ENCODE measurements at places on chromosomes 1 and 21.

DNA sequence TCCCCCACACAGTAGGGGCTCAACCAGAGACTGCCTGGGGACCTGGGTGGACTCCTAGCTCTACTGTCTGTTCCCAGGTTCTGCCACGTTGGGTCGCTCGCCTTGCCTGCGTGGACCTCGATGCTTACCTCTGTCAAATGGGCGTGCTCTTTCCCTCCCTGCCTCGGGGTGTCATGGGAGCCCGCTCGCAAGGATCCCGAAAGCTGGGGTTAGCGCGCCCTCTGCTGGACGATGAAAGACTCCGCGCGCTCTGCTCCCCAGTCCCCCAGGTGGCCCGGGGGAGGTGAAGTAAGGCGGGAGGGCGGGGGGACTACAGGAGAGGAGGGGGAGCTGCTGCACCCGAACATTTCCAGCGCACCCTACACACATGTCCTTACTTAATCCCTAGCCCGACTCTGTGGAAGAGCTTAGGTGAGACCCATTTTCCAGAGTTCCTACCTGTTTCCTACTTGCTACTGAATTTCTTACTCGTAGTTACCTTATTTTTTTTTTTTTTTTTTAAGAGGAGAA lies 2.3 kb upstream of the BSND start:
- DNase-seq = peak; percentile 74

DNA sequence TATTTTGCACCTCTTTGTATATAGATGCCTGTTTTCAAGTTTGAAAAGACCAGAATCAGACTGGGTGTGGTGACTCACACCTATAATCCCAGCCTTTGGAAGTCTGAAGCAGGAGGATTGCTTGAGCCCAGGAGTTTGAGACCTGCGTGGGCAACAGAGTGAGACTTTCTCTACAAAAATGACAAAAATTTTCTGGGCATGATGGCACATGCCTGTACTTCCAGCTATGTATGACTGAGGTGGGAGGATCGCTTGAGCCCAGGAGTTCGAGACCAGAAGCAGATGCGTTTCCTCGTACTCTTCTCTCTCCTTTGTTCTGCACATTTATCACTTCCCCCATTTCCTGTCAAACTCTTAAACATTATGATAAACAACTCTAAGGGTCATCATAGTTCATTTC lies 310.0 kb upstream of the SNX7 start:
- no peak for DNase-seq

- DNase-seq = no peak
These were observed 23.3 kb upstream of the PTGFRN start for GRCh38 chr1:116886291-116886878.

DNA sequence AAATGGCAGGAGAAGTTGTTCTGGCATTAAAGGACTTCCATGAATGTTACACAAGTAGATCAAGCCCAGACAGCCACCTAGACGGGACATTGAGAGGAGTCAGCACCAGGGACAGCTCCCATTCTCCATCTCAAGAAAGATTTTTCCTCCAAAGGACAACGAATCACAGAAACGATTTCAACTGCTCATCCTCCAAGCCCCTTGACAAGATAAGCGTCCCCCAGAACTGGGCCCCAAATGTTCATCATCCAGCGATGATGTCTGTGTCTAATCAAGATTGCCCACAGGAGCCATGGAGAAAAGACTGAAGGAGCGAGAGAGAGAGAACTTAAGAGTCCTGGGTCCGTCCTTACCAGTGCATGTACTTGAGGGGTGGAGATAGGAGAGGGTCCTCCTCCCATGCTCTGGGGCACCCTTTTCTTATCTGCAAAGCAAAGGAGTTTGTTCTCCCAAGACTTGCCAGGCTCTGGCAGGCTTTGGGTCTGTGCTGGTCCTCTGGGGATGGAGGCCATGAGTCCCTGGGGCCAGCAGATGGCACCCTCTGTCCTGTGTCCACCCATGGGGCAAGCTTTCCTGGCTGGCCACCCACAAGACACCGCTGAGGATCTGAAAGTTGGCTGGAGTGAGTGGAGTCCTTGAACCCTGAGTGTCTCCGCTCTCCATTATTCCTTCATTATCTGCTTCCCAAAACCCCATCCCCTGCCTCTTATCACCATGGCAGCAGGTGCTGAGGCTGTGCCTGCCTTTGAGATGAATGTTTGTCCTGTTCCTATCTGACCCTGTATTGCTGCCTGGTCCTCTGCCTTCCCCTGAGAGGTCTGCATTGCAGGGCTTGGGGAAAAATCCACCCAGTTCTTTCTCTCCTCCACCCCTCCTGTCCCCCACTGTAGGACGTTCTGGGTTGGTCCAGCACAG lies 164.6 kb downstream of the ACTL8 start:
- DNase-seq = no peak

DNA sequence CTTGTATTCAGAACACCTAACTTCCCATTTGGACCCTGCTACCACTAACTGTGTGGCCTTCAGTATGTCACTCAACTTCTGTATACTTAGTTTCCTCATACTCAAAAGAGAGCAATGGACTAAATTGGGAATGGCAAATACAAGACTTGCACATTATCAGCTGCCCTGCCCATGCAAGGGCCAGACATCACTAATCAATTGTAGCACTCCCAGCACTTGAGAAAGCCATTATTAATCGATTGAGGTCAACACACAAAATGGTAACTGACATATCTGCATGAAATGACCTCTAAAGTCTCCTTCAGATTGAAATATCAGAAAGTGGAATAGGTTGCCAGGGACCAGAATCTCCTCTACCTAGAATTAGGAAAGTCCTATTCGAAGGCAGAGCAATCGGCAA lies 59.2 kb downstream of the MT1HL1 start:
- DNase-seq = no peak

GRCh38 chr1:77282866-77283539 lies 1.2 kb downstream of the AK5 start:
- DNase-seq = no peak

DNA sequence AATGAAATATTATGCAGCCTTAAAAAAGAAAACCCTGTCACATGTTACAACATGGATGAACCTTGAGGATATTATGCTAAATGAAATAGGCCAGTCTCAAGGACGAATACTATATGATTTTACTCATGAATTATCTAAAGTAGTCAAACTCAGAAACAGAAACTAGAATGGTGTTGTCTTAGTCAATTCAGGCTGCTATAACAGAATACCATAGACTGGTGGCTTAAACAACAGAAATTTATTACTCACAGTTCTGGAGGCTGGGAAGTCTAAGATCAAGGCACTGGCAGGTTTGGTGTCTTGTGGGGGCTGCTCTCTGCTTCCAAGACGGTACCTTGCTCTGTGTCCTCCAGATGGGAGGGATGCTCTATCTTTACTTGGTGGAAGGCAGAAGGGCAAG lies 113.8 kb upstream of the DNAH14 start:
- no peak for DNase-seq

- no peak for DNase-seq
These were observed 80.2 kb upstream of the KLHDC7A start for GRCh38 chr1:18400347-18401102.

DNA sequence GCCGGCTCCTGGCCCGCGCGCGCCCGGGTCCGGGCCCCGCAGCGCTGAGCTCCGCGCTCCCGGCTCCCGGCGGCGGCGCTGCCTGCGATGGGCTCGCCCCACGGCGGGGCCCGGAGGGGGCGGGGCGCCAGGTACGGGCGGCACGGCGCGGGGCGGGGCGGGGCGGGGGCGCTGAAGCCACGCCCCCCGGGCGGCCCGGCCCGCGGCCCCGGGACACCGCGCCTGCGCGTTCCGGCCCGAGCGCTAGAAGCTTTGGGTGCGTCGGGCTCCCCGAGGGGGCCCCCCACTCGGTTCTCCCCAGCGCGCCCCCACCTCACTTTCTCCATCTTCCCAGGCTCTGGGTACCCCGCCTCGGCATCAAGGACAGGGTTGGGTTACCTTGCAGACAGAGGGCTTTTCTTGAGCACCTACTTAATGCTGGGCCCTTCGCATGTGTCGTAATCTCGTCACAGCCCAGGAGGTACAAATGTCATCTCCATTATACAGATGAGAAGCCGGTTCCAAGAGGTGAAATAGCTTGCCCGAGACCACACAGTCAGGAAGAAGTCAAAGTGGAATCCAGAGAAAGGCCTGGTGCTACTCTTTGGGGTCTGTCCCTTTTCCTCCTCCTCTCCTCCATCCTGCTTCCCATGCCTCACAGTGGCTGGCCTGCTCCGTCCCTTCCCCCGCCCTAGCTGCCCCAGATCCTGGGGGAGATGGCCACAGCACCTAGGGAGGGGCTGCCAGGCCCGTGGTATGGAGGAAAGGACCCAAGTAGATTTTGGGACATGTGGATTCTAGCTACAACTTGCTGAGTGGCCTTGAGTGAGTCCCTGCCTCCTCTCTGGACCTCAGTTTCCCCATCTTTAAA lies 46.5 kb downstream of the RAP1GAP start:
- peak; percentile 26 for DNase-seq

DNA sequence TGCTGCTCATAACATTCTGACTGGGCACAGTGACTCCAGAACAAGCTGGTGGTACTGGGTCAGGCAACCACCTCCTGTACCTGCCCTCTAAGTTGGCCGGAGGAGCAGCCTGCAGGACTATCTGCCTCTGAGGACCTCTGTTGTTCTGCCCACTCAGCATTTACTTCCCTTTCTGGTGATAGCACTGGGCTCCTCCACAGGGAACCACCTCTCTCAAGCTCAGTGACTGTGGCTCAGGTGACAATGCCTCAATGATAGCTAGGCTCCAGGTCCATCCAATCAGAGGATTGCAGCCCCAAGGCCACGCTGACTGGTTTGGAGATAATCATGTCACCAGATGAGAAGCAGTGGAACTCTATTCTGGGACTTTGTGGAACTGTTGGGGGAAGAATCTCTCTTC lies 15.8 kb downstream of the SLC41A1 start:
- DNase-seq = no peak

DNA sequence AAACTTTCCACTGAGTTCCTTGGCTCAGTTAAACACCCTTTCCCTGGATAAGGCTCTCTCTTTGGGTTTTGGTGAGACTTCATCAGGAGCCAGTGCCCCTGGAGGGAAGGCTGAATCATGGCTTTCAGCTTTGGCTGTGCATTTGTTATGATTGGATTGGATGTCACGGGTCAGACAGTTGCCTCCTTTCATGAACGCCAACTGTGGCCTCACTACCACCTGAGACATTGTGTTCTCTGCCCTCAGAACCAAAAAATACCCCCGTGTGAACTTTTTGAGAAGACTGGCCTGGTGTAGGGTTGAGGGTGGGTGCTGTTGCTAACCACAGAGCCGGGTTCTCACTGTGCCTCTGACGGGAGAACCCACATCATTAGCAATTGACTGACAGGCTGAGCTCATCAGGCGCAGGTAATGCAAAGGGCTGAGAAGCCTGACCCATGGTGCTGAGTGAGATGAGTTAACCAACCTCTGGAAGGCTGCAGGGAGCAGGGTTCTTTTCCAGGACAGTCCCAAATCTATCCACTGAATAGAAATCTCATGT lies 65.6 kb downstream of the HHAT start:
- DNase-seq = no peak

- no peak for DNase-seq
These were observed 642.9 kb downstream of the AJAP1 start for GRCh38 chr1:5297180-5297885.

GRCh38 chr1:173355281-173356031 lies 121.7 kb upstream of the PRDX6 start:
- DNase-seq = no peak

DNA sequence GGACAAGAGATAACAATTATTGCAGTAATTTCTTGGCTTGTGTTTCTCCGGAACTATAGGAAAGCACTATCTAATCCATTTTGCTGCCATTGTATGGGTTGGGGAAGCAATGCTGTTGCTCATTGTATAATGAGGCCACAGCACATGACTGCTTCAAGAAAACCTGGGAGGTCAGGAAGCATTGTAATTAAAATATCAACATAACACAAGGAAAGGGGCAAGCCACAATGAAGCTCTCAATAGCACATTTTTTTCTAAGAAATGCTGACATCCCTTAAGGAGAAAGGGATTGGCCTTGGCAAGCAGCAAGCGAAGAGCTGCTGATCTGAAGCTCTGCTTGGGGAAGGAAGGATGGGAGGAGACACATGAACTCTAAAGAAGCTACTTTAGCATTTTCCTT lies 44.0 kb downstream of the PLPP3 start:
- no peak for DNase-seq

Data from stimulated activated CD8-positive, alpha-beta memory T cell treated with anti-CD3 and anti-CD28 coated beads, Interleukin-2, amount 100 ng/mL, for 48 hours (primary cell).